ENCODE measurements at places on chromosomes 11 and 22.

DNA sequence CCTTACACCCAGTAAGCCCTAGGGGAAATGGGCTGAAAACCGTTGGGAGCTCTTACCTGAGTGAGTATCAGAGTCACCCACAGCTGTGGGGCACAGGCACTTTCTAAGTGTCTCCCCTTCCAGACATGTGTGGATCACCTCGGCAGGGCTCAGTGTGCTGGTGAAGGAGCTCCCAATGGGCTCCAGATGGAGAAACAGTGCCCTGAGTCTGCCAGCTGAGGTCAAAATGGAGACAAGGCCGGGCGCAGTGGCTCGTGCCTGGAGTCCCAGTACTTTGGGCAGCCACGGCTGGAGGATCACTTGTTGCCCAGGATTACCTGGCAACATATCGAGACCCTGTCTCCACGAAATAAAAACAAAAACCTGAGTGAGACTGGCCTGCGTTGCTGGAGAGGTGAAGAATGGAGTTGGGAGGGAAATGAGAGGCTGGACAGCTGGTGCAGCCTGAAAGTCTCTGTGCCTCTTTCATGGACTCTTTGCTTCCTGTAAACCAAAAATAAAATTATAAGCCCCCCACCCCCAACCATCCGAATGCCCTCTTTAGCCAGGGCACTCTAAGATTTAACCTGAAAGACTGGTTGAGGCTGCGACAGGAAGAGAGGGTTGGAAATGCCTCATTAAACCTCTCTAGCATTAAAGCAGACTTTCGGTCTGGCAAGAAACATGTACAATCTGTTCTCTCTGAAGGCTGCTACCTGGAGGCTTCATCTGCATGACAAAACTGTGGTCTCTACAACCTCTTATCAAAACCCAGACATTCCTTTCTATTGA is 111.8 kb downstream of the SNX19 start:
- no peak for DNase-seq

DNA sequence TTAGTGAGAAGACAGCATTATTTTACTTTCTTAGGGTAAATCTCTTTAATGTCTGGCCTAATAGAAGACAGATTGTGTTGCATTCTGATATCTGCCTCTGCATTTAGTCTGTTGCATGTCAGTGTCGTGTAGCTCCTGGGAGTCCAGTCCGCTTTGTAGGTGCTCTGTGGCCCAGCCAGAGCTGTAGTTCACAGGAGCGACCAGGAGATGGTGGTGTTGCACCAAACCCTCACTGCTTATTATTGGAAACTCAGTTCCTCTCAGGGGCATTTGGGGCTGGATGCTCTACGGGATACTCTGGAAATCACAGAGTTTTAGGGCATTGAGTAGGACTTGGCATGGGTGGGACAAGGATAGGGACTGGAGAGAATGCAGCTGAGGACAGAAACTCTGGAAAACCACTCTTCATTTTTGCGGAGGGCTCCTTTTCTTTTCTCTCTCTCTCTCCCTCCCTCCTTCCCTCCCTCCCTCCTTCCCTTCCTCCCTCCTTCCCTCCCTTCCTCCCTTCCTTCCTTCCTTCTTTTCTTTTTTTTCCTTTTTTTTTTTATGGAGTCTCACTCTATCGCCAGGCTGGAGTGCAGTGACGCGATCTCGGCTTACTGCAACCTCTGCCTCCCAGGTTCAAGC is 21.7 kb downstream of the MIAT start:
- DNase-seq, result peak; percentile 85

DNA sequence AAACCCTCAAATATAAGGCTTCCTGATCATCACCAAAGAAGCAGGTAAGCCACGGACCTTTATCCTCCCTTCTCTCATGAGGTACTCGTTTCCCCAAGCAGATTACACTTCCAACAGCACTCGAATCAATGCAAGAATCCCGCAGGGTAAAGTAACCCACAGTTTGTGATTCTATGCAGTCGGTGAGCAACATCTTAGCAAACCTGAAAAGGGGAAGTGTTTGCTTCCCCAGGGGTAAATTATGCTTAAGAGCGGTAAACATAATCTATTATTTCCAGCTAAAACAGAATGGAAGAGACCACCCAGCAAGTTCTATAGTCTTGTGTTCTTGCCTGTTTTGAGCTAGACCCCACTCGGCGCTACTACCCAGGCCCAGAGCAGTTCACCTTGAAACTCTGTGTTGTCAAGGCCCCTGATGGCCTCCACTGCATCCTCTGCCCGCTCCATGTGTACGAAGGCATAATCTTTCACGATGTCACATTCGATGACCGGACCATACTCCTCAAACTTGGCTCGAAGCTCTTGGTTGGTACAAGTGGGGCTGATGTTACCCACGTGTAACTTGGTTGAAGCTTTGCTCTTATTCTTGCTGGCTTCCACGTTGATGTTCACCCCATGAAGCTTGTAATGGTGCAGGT is 1.3 kb downstream of the RBM4B start:
- DNase-seq, result no peak

DNA sequence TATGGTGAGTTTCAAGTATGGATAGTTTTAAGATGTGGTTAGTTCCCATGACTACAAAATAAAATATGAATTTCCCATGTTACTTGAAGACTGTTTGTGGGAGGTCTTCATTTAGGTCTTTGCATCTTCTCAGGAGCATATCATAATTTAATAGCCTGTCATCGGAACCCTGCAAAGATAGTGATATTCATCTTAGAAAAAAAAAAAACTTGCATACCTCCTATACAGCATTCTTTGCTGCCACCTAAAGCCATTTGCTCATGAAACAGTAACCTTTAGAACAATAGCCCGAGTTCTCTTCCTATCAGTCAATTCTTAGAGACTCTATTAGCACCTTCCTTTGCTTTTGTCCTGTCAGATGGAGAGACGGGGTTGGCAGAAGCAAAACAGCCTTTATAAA is 75.3 kb downstream of the ARFGAP2 start:
- no peak for DNase-seq

GRCh38 chr11:41970681-41971080 is 511.2 kb upstream of the LRRC4C start:
- no peak for DNase-seq

DNA sequence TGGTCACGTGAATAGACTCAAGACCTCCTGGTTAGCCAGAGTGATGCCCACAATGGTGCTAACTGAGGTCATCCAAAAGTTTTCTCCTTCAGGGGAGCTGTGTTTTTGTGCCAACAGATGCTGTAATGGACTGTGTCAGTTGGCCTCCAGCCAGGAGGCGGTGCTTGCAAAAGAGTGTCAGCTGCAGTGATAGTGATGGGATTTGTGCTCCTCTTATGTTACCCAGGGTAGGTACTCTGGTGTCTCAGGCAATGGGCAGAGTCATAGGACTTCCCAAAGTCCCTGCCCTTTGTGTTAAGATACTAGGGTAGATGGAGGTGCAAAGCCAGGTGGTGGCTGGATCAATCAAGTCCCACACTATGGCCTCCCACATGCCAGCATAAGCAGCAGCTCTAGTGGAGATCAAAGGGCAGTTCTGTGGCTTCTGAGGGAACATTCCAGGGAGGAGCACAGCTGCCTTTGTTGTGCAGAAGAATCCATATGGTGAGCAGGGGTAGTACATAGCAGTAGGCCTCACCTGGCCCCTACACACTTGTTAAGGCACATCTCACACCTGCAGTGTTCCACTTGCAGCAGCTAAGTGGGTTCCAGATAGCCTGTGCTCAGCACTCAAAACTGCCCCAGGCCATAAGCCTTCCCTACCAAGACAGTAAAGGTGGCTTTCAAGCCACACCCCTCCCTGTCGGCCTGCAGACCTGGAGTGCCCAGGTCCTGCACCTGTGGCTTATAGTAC is 9.4 kb upstream of the FANCF start:
- no peak for DNase-seq

- DNase-seq, result no peak
These were observed 790.0 kb upstream of the KIRREL3 start for GRCh38 chr11:127790592-127790991.

DNA sequence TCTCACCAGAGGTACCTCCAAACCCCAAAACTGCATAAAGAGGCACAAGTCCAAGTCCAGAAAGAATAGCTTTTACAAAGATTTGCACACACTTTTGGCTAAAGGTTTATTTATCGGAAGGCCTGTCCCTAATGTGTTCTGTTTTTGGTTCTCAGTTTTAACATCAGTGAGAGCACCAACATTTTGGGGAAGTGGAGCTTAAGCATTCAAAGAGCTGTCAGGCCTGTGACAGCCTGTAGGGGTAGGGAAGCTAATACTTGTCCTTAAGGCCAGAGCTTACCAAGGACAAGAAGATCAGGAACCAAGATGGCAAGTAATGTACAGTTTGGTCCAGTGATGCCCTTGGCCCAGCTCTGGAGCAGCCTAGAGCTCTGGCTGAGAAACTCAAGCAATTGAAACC is 38.9 kb upstream of the SCUBE2 start:
- DNase-seq, result no peak

DNA sequence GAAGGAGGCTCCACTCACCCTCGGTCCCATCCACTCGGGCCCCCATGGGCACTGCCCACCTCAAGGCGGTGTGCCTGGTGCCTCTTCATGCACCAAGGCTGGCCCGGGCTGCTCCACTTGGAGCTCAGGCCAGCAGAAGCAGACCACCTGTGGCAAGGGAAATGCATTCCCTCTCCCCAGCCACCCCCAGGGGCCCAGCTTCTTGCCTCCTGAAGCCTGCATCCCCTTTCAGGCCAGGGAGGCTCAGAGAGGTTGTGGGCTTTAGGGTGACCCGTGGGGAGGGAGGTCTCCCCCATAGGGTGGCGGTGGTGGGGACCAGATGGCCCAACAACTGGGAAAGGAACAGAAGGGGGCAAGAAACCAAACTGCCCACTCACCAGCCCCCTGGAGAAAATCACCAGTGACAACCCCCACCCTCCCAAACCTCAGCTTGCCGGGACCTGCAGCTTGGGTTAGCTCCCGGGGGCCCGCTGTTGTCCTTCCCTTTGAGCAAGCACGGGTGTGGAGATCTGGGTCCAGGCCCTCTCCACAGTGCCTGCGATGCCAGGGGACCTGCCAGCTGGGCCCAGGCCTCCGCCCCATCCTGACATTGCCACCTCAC is 8.4 kb downstream of the CBX6 start:
- DNase-seq, result no peak

DNA sequence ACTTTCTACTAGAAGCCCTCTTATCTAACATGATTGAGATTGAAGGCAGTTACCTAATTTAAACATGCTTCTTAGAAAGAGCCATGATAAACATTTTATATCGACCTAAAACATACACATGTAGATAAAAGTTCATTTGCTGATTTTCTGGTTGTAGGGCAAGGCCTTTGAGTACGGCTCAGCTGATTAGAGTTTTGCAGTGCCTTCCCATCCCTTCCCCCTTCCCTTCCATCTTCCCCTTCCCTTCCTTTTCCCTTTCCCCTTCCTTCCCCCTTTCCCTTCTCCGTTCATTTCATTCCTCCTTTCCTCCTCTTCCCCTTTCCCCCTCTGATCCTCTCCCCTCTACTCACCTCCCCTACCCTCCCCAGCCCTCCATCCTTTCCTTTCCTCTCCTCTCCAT is 4.3 kb downstream of the LDHC start:
- DNase-seq, result no peak

GRCh38 chr22:35476341-35476740 is 64.3 kb upstream of the RASD2 start:
- no peak for DNase-seq

GRCh38 chr11:14672635-14673034 is 29.0 kb downstream of the PDE3B start:
- DNase-seq, result peak; percentile 61

- DNase-seq, result no peak
These were observed 17.4 kb downstream of the RIBC2 start for GRCh38 chr22:45430871-45431270.

DNA sequence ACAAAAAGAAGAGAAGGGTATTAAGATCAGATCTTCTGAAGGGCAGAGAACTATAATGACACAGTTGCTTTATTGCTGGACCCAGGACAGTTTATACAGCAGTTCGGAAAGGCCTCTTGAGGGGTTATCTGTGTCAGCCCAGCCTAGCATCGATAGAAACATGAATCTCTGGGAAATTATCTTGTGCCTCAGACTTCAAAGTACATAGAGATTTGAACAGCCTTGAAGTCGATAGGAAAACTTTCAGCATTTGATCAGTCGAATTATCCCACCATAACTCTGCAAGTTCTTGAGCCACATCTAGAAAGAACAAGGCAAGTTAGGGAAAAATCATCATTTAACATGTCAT is 2.5 kb upstream of the LMO2 start:
- no peak for DNase-seq

DNA sequence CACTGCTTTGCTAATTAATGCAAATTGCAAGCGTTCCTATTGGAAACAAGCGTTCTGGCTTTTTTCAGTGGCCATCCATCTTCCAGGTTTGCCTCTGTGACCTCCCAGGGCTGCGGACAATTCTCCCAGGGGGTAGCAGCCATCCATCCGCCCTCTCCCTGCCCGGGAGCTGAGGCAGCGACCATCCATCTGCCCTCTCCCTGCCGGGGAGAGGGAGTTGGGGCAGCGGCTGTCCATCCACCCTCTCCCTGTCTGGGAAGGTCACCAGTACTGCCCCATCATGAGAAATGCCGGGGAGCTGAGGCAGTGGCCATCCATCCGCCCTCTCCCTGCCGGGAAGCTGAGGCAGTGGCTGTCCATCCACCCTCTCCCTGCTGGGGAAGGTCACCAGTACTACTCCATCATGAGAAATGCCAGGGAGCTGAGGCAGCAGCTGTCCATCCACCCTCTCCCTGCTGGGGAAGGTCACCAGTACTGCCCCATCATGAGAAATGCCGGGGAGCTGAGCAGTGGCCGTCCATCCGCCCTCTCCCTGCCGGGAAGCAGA is 394.7 kb downstream of the BRD1 start:
- no peak for DNase-seq

DNA sequence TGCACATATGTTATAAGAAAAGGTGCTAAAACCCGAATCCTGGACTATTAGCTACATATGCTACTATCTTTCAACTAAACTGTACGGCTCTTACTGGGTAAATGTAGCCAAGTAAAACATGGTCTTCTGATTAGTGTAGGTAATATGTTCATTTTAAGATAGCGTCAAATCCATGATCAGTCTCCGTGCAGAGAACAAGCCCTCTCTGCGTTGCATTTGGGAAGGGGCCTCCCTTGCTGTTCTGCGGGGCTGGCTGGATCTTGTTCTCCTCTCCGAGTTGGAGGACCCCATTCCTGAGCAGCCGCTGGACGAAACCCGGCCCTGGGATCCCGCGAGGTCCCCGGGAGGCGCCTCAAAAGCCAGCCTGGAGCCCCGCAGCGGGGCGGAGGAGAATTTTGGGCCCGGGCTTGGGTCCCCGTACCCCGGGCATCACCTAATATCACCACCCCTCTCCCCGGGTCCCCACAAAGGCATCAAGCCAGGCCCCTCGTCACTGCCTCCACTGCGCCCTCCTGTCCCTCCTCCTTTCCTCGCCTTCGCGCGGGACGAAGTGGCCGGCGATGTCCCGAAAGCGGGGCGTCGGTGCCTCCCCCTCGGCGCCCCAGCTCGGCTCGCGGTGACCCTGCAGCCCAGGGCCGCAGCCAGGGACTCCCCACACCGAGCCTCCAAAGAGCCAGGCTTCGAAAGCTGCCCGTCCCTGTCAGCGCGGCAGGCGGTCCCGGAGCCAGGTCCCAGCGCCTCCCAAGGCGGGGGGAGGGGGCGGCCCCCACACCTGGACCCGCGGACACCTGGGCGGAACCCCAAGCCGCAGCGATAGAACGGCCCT is 54.5 kb upstream of the FBXO3 start:
- DNase-seq, result no peak

- DNase-seq, result no peak
These were observed 13.5 kb downstream of the SLC43A1 start for GRCh38 chr11:57501953-57502352.

- DNase-seq, result no peak
These were observed 21.4 kb upstream of the RASL10A start for GRCh38 chr22:29336751-29337490.
